ENCODE measurements at places on chromosomes 11 and 22.

GRCh38 chr11:106990331-106990730, 27.9 kb downstream of the GUCY1A2 start:
- no peak for DNase-seq

GRCh38 chr11:112062923-112063322, 10.9 kb downstream of the PIH1D2 start:
- no peak for DNase-seq

GRCh38 chr22:46373921-46374662, 38.6 kb downstream of the TRMU start:
- DNase-seq, result no peak

DNA sequence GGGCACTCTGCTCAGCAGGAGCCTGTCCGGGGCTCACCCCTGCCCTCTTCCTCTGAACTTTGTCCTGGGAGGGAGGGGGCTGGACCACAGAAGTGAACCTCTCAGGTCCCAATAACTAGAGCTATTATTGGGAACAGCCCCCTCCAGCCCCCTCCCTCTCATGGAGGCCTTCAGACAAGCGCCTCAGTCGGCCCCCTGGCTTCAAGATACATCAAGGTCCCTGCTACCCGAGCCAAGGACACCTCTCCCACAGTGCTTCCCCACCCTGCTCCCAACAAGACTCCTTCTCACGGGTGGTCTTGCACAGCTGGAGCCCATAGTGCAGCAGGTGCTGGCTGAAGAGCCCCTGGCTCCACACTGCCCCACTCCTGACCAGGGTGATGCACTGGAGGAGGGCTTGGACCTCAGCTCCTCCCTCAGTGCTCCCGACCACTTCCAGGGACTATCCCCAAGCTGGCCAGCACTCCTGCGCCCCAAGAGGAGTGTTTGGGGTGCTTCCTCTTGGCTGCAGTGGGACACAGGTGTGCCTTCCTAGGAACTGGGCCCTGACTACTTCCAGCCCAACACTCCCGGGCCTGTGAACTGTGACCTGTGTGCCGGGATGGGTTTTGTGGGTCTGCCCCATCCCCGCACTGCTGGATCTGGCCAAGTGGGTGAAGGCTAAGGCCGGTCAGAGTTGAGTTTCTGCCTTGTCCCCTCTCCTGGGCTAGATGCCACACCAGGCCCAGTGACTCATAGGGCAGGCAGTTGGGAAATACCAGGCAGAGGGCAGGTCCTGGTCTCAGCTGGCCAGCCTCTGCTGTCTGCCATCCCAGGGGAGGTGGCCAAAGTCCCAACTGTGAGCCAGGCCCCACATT, 2.2 kb downstream of the PNPLA2 start:
- DNase-seq, result no peak

DNA sequence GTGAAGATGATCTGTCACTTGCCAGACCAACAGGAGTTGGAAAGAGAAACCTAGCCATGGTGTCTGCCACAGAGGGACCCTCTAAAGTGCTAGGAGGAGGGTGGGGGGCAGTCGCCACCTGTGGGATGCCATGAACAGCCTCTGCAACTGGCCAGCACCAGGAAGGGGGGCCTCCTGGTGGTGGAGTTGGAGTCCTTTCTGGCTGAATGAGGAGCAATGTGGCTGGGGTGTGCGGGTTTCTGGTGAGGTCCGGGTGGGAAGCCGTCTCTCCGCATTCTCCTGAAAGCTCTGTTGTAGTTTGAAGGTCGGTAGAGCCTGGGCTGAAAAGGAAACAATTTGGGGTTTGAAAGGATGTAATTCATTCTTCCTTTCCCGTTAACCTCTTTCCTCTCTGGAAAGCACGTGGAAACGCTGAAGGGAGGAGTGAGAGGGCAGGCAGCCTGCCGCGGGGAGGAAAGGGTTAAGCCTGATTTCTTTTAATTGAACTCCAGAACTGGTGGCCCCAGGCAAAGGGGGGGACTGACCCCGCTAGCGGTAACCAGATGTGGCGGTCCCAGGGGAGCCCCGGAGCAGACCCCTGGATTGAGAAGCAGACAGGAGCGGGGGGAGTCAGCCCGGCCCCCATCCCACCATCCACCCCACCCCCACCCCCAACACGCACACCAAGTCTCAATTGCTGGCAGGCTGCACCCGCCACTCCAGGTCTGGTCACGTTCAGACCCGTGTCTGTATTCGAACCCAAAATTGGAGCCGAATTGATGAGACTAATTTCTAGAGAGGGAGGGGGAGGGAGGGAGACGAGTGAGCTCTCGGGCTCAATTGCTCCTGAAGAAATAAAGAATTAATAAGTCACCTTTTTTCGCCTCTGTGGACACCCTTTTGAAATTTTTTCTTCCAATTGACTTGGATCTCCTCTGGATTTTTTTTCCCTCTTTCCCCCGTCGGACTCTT, 1.8 kb upstream of the FLI1 start:
- no peak for DNase-seq

GRCh38 chr11:104104664-104105063, 59.3 kb downstream of the PDGFD start:
- DNase-seq, result no peak

DNA sequence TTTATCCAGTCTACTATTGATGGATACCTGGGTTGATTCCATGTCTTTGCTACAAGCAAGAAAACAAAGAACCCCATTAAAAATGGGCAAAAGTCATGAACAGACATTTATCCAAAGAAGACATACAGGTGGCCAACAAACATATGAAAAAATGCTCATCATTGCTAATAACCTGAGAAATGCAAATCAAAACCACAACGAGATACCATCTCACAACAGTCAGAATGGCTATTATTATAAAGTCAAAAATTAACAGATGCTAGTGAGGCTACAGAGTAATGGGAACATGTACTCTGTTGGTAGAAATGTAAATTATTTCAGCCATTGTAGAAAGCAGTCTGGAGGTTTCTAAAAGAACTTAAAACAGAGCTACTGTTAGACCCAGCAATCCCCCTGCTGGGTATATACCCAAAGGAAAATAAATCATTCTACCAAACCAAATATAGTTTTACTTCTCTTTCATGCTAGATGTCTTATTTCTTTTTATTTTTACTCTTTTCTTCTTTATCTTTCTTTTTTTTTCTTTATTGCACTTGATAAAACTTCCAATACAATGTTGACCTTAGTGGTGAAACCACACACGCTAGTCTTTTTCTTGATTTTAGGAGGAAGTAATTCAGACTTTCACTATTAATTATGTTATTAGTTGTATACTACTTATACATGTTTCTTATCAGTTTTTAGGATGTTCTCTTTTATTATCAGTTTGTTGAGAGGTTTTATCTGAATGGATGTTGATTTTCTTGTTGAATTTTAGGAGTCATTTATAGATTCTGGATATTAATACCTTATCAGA, 14.3 kb downstream of the TRIM22 start:
- no peak for DNase-seq

GRCh38 chr11:71138737-71139425, 113.5 kb downstream of the SHANK2 start:
- DNase-seq, result no peak

- DNase-seq, result no peak
These were observed 18.5 kb downstream of the BLID start for GRCh38 chr11:122097419-122098001.

DNA sequence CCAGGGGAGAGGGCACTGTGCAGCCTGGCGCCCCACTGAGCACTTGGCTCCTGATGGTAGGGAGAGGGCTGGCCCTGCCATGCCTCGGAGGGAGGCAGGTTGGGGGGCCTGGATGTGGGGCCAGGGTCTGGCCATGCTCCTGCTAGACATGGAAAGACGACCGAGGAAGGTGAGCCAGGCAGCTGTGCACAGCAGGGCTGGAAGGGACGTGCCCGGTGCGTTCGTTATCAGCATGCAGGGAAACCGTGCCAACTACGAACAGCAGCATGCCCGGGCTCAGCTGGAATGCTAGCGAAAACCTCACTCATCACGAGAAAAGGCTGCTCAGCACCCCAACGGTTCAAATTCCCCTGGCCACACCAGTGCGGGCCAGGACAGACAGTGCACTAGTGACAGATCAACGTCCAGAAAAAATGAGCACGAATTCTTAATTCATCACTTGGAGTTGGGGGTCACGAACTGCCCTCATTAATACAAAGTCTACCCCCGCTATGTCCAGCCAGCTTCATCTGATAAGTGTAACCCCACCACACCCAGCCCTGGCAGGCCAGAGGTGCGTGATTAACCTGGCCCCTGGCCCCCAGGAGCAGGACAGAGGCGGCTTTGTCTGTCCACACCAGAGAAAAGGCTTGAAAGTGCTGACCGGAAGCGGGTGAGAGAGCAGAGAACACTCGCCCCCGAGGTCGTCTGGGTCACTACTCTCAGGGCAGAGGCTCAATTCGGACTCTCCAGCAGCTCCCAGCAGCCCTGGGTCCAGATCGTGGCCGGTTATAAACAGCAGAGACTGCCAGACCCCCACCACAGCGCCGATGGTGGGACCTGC, 84.2 kb downstream of the CELSR1 start:
- no peak for DNase-seq

GRCh38 chr11:76686261-76687079, 15.9 kb upstream of the LRRC32 start:
- no peak for DNase-seq

- DNase-seq, result no peak
These were observed 89.4 kb upstream of the IGLL5 start for GRCh38 chr22:22798232-22798616.

- no peak for DNase-seq
These were observed 1.7 kb downstream of the STX3 start for GRCh38 chr11:59756845-59757244.

DNA sequence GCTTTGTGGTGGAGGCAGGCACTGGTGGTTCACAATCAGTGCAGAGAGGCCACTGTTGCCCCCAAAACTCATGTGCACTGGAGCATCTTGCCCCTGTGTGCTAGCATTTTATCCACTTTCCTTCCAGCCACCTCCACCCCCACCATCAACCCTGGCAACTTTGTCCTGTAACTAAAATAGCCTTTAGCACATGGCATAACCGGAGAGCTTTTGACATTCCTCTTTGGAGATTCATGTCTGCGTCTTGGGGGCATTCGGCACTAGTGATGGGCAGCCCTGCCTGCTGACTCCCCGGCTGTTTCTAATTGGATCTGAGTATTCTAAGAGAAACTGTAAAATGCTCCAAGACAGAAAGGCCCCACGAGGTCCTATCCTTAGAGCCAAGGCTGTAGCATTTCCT, 15.8 kb downstream of the SHISA8 start:
- no peak for DNase-seq
